ENCODE measurements at places on chromosomes 11 and 22. TPM values are rescaled to one million over a fixed set of nuclear protein-coding genes. Genes with fewer than 3 reads are reported as not detected.

DNA sequence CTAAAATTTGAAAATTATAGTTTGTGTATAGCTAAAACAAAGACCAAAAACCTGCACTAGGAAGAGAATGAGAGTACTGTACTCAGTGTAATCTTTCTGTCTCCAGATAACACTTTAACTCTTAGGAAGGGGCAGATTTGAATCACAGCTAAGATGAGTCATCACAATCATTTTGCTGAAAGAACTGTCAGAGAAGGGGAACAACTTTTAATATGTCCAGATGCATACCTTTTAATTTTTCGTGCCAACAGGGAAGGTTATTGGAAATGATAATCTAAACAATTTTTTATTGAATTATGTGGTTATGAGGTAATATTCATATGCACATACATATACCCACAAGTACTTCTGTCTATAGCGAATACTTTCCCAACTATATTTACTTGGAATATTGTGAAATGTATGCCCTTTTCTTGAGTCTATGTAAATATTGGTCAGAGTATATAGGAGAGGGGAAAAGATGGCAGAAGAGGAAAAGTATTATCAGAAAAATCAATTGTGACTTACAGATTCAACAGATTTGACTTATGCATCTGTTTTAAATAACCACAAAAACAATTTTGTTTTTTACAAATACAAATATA is 51.1 kb upstream of the MUC15 start:
- no peak for DNase-seq
- no peaks in the 10 kb centered on the region for H3K36me3 ChIP-seq
- no peak overlapping the region for H3K4me3 ChIP-seq
- H3K27ac ChIP-seq, result no peak overlapping the region

- no peaks in the 10 kb centered on the region for H3K27me3 ChIP-seq
- no peaks in the 10 kb centered on the region for H3K36me3 ChIP-seq
- H3K4me1 ChIP-seq, result no peaks in the 10 kb centered on the region
- no peak overlapping the region for H3K4me3 ChIP-seq
- no peak for DNase-seq
- H3K27ac ChIP-seq, result no peak overlapping the region
Measured at GRCh38 chr22:27772984-27773498, 28.5 kb downstream of the MN1 start.

DNA sequence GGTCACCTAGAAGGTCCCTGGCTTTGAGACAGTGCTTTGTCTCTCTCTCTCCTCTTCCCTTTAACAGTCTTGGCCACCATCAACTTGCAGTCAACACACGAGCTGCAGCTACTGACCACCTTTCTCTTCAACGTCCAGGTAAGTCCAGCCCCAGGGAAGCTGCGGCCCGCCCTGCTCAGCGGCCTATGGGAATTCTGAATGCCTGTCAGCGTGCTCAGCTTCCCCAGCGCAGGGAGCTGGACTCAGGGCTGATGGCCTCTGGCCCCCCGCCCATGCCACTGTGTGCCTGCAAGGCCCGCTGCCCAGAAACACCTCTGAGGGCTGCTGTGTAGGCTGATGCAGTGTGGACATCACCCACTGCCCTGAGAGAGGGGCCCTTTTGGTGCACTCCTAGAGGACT is 32.5 kb downstream of the GLB1L2 start:
- no peaks in the 10 kb centered on the region for H3K36me3 ChIP-seq
- no peaks in the 10 kb centered on the region for H3K27me3 ChIP-seq
- no peak overlapping the region for H3K4me3 ChIP-seq
- H3K27ac ChIP-seq, result no peak overlapping the region

DNA sequence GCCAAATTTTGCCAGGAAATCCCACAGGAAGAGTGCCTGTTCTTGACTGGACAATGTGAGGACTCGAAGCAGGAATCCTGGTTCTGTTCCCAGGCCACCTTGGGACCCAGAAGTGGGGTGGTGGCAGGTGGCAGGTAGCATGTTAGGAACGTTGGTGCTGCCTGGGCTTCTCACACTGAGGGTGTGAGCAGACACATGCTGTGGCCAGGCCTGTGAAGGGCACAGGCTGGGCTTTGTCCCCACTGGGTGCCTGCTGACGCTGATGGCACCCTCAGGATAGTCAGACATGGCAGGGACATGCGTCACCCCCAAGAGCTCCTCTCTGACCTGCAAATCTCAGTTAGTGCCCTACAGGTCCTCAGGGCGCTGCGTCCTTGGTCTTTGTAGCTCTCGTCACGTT is 21.1 kb upstream of the NECTIN1 start:
- H3K4me3 ChIP-seq, result no peak overlapping the region
- H3K36me3 ChIP-seq, result no peaks in the 10 kb centered on the region
- H3K27me3 ChIP-seq, result no peaks in the 10 kb centered on the region
- H3K4me1 ChIP-seq, result no peaks in the 10 kb centered on the region
- DNase-seq, result no peak
- H3K27ac ChIP-seq, result no peak overlapping the region

DNA sequence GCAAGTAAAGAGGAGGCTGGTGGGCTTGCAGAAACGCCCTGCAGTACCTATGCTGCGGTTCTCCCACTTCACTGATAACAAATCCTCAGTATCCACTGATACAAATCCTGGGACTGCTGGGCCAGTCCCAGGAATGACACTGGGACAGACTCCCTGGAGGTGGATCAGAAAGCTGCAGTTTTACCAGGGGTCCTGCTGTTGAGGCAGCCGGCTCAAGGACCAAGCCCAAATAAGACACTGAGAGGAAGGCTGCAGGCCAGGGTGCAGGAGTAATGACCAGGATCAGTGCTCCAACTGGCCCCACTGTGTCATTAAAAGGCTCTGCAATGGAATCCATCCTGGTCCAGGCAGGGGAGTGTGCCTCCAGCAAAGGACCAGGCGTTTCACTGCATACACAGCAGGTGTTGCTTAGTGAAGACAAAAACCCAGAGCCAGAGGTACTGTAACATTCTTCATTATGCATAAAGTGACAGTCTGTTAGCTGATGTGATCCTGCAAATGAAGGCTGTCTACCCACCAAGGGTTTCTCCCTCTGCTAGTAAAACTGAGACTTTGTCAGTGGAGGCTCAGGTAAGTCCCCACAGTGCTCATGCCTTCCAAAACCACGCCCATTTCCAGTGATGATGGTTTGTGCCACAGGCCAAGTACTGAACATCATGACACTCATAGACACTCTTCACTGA is 1.4 kb upstream of the C22orf39 start:
- no peaks in the 10 kb centered on the region for H3K27me3 ChIP-seq
- no peak overlapping the region for H3K4me3 ChIP-seq
- DNase-seq, result no peak
- H3K4me1 ChIP-seq, result peaks cover 15% of the 10 kb centered on the region
- peaks cover 28% of the 10 kb centered on the region for H3K36me3 ChIP-seq

- no peaks in the 10 kb centered on the region for H3K27me3 ChIP-seq
- DNase-seq, result no peak
- no peak overlapping the region for H3K4me3 ChIP-seq
Measured at GRCh38 chr11:2522631-2523255, 77.9 kb downstream of the KCNQ1 start.

- H3K4me1 ChIP-seq, result no peaks in the 10 kb centered on the region
- no peaks in the 10 kb centered on the region for H3K36me3 ChIP-seq
- DNase-seq, result no peak
- no peak overlapping the region for H3K4me3 ChIP-seq
- no peaks in the 10 kb centered on the region for H3K27me3 ChIP-seq
Measured at GRCh38 chr11:104799251-104799650, 99.0 kb downstream of the CASP12 start.

DNA sequence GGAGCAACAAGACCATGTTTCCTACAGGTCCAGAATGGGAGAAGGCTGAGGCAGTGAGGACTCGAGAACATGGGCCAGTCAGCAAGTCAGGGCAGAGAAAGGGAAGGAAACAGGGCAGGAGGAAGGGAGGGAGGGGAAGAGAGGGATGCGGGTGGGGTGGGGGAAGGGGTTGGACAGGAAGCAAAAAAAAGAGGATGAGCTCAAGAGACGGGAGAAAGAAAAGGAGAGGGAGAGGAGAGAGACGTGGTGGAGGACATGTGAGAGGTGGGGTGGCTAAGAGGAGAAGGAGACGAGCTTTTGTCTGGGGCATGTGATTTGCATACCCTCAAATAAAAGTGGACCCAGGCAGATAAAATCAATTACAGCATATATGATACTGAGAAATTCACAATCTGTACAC is 389.5 kb upstream of the B3GAT1 start:
- no peak overlapping the region for H3K27ac ChIP-seq
- peaks cover 46% of the 10 kb centered on the region for H3K27me3 ChIP-seq
- DNase-seq, result no peak

GRCh38 chr11:130831506-130831905 is 84.8 kb downstream of the SNX19 start:
- H3K27me3 ChIP-seq, result peaks cover 5% of the 10 kb centered on the region
- no peak overlapping the region for H3K27ac ChIP-seq
- DNase-seq, result no peak
- H3K36me3 ChIP-seq, result no peaks in the 10 kb centered on the region

Gene LINC01488
- total RNA-seq, result not detected

Gene ANO3
- not detected for total RNA-seq

Gene MUC5B
- total RNA-seq, result 1.5 TPM

Gene TPH1
- total RNA-seq, result 0.42 TPM

Gene GGTLC2
- not detected for total RNA-seq

All from HCT116 (cell line).